Nasal cavity respiratory epithelium epithelial cell of viscerocranial mucosa (primary cell): ENCODE measurements at places on chromosomes 7 and 10. TPM values are rescaled to one million over a fixed set of nuclear protein-coding genes. Genes with fewer than 3 reads are reported as not detected.

The FIS1 gene
- total RNA-seq: 104 and 109 TPM in 2 replicates

The SLC26A3 gene
- 0.14 TPM in 1 of 2 replicates, not detected in the other for total RNA-seq

The PTN gene
- total RNA-seq: under 0.01 and 0.07 TPM in 2 replicates

The GIMAP8 gene
- total RNA-seq: not detected in 2 replicates

The GRID2IP gene
- total RNA-seq: under 0.01 and 0.14 TPM in 2 replicates

The STEAP2 gene
- 2.7 and 16.2 TPM in 2 replicates for total RNA-seq

The CACNA2D1 gene
- 1.4 and 6.2 TPM in 2 replicates for total RNA-seq

The VWC2 gene
- total RNA-seq: not detected in 2 replicates

The TMEM196 gene
- not detected in 2 replicates for total RNA-seq

The TRPV6 gene
- 0.14 TPM in 1 of 2 replicates, not detected in the other for total RNA-seq

The PLAU gene
- 90.2 and 759 TPM in 2 replicates for total RNA-seq

The ADAMTS14 gene
- total RNA-seq: 0.14 and 0.68 TPM in 2 replicates
